ENCODE measurements at places on chromosomes 2 and 18.

DNA sequence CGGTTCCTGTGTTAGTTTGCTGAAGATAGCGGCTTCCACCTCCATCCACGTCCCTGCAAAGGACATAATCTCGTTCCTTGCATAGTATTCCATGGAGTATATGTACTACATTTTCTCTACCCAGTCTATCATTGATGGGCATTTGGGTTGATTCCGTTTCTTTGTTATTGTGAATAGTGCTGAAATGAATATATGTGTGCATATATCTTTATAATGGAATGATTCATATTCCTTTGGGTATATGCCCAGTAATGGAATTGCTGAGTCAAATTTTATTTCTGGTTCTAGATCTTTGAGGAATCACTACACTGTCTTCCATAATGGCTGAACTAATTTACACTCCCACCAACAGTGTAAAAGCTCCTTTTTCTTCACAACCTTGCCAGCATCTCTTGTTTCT is 255.4 kb upstream of the CDH2 start:
- no peak for DNase-seq

DNA sequence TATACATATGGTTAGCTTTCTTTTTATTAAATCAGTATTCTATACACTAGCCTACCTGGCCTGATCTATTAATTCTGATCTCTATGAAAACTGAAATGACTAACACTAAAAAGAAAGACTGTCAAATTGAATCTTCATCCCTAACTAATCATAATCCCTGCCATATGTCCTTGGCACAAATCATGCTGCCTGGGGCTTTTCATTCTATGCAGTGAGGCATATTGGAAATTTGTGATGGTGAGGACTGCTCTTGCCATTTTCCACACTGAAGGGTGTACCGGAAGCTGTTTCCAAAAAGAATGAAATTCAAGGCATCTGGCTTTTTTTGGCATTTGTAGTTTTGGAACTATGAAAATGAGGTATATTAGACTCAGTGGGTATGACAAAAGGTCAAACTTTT is 39.7 kb downstream of the RAPGEF4 start:
- no peak for DNase-seq

GRCh38 chr2:62964050-62964449 is 86.6 kb upstream of the OTX1 start:
- DNase-seq, result no peak

GRCh38 chr2:18500333-18500732 is 60.1 kb downstream of the RDH14 start:
- no peak for DNase-seq

DNA sequence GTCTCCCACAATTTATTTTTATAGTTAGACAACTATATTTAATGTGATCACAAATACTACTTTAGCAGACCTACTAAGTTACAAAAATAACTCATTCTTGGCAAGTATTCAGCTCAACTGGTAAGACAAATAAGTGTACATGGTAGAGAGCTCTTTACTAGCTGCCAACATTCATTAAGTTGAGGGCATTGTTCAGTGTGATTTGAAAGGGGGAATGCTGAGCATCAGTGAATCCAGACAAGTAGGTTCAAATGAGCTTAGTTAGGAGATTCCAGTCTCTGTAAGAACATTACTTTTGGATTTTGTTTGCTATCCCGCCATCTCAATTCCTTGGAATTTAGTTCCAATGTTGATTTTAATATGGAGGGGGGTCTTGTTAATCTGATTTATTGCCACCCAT is 187.3 kb upstream of the LYPD1 start:
- DNase-seq, result no peak

GRCh38 chr18:73563901-73564472 is 583.6 kb downstream of the FBXO15 start:
- DNase-seq, result no peak

- no peak for DNase-seq
Measured at GRCh38 chr2:17461087-17461475, 57.2 kb downstream of the RAD51AP2 start.
